Transverse colon (tissue), 4 donors: ENCODE measurements at places on chromosomes 6 and 20. TPM values are rescaled to one million over a fixed set of nuclear protein-coding genes. Genes with fewer than 3 reads are reported as not detected.

GRCh38 chr6:130252527-130253237 lies 29.9 kb upstream of the SAMD3 start:
- no peak for DNase-seq

The HSD17B8 gene
- total RNA-seq: 34.3 TPM

DNA sequence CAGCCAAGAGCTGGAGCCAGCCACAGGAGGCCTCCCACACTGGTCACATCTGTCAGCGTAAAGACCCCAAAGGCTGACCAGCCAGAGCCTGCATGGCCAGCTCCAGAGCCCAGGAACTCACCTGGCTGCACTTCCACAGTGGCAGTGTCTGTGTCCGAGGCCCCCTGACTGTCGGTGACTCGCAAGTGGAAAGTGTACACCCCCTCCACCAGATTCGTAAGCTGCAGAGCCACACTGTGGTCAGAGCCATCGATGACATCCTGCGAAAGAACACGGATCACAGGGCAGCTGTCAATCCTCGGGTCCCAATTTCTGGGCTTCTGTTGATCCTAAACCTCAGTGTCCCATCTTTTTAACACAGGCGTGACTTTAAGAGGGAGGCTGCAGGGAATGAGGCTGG lies 69.3 kb downstream of the ALDH5A1 start:
- no peak for DNase-seq

DNA sequence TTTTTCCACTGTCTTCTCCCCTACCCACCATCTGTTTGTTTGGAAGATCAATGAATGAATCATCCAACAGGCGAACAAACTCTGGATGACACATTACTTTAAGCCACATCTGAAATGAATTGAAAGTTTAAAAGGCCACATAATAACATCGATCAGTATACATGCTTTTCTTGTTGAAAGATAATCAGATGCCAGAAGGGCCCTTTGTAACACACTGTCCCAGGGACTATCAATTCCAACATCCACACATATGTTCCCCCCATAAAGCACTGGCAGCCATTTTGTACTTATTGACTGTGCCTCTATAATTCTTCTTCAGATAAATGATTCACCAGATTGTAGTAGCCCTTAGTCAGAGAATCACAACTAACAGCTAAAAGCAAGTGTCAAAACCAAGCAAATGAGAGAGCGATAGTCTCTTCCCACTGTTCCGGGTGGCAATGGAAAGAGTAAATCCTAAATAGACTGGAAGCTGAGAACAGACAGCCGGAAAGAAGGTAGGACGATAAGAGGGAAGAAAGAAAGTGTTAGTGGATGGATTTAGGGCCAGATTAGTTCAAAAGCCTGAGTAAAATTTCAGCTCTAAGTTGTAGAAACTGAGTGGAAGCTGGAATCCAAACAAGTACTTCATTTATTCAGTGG lies 184.9 kb upstream of the TENT5A start:
- DNase-seq: no peak

GRCh38 chr20:49313283-49313682 lies 35.4 kb upstream of the ZNFX1 start:
- DNase-seq: no peak

- no peak for DNase-seq
These were observed 42.9 kb downstream of the BCAS4 start for GRCh38 chr20:50837532-50838321.

- no peak for DNase-seq
These were observed 19.9 kb upstream of the PREX1 start for GRCh38 chr20:48847498-48848205.

The WDR46 gene
- total RNA-seq: 70.3 TPM

DNA sequence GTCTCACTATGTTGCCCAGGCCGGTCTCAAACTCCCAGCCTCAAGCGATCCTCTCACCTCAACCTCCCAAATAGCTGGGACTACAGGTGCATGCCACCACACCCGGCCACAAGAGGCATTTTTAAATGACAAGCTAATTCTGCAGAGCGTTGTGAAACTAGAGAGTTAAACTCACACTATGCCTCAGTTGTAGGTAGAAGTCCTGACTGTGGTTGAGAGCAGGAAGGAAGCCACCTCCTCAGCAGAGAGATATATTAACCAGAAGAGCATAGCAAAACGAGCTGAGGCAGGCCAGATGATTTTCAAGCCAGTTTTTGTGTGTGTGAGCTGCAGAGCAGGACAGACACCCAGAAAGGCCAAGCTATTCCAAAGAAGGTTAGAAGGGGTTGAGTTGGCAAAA lies 150.3 kb downstream of the MBOAT1 start:
- no peak for DNase-seq

The ADGRF1 gene
- 1.2 TPM for total RNA-seq

DNA sequence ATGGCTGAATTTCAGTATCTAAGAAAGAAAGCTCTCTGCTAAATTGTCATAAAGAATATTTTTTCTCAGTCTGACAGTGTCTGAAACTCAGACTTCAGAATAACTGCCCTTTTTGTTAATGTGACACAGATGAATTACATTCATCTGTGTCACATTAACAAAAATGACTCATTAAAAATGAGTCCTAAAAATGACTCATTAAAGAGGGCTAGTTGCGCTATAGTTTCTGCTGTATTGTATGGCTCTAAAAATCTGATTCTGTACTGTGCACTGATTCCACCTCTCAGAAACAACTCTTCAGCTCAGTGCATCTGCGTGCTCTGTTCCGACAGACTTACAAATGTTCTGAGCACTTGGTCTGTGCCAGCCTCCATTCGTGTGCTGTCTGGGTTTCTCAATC lies 15.0 kb downstream of the RNF114 start:
- DNase-seq: no peak

DNA sequence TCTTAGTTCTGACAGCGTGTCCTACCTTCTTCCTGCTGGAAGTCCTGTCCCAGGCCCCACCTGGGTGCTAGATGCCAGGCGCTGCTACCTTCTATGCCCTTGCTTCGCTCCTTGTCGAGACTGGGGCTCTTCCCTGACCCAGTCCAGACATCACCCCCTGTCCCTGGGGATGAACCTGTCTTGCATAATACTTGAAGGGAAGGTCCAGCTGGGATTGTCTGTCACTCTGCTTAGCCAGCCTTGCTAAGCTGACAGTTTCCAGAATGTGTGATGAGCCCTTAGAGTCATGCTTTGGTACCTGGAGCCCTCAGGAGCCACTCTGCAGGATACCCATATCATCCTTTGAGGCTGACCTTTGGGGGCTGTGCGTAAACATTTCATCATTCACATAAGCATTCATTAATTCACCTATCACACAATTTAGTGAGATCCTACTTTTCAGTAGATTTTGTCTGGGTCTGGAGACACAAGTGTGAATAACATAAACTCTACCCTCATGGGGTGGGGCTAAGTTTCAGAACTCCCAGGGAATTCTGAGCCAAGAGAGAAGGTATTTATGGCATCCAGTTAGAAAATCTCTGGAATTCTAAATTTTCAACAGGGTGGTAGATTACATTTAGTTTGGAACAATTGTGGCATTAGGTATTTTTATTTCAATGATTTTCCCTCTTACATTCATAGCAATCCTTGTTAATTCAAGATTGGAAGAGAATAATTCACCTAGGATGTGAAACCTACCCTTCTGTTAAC lies 151.1 kb upstream of the HDAC2 start:
- no peak for DNase-seq

The OR2H2 gene
- not detected for total RNA-seq

DNA sequence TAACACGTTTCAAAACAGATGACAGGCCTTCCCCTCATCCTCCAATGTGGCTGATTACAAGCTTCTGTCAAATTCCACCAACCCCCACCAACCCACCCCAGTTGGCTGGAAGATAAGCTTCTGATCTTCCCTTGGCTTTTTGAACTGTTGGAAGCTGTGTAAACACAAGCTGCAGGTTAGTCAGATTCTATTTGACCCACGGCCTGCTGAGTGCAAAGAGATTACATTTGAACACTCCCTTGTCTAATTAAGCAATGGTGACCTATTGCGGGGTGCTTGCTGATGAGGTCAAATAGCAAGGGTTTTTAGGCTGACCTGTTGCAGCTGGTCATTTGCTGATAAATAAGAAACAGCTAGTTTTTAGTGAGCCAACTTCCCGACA lies 379.7 kb downstream of the BMP2 start:
- DNase-seq: no peak

- DNase-seq: no peak
These were observed 118.4 kb upstream of the SLC2A12 start for GRCh38 chr6:134170844-134171243.

The ZNF831 gene
- 0.96 TPM for total RNA-seq

The MYO6 gene
- 65.1 TPM for total RNA-seq

The LY6G5C gene
- total RNA-seq: not detected

DNA sequence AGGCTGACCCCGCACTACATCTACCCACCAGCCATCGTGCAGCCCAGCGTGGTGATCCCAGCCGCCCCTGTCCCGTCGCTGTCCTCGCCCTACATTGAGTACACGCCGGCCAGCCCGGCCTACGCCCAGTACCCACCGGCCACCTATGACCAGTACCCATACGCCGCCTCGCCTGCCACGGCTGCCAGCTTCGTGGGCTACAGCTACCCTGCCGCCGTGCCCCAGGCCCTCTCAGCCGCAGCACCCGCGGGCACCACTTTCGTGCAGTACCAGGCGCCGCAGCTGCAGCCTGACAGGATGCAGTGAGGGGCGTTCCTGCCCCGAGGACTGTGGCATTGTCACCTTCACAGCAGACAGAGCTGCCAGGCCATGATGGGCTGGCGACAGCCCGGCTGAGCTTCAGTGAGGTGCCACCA lies 16.4 kb downstream of the RBM38 start:
- no peak for DNase-seq

- no peak for DNase-seq
These were observed 113.9 kb upstream of the SLC35B3 start for GRCh38 chr6:8549074-8549790.

DNA sequence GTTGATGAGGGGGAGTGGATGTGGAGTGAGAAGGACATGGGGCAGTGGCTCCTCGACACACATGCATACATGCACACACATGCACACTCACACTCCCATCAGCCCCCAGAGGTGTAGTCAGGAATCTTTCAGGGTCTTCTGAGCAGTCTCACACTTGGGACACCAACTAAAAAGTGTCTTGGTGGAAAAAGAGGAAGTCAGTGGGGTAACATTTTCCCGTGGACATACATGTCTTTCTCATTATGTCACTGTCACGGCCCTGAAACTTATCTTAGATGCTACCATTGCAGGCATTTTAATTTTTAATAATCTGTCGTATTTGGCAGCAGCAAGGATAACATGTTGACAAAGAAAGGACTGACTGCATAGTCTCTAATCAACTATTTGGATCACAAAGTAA lies 261.1 kb downstream of the ADGRG6 start:
- DNase-seq: no peak

DNA sequence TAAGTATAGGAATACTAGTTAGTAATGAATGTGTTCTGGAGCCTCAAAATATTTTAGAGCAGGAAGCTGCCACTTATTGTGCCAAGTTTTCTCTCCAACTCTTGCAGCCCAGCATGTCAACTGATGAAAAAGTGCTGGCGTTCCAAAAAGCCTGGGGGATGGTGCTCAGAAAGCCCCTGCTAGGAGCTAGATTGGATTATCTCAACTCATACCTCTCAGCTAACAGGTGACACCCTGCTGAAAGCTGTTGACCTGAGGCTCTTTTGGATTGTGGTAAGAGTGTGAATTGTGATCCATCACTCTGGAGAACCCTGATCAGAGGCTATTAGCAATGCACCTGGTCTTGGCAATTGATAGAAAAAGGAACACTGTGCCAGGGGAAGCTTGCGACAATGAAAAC lies 580.4 kb downstream of the EYS start:
- no peak for DNase-seq

DNA sequence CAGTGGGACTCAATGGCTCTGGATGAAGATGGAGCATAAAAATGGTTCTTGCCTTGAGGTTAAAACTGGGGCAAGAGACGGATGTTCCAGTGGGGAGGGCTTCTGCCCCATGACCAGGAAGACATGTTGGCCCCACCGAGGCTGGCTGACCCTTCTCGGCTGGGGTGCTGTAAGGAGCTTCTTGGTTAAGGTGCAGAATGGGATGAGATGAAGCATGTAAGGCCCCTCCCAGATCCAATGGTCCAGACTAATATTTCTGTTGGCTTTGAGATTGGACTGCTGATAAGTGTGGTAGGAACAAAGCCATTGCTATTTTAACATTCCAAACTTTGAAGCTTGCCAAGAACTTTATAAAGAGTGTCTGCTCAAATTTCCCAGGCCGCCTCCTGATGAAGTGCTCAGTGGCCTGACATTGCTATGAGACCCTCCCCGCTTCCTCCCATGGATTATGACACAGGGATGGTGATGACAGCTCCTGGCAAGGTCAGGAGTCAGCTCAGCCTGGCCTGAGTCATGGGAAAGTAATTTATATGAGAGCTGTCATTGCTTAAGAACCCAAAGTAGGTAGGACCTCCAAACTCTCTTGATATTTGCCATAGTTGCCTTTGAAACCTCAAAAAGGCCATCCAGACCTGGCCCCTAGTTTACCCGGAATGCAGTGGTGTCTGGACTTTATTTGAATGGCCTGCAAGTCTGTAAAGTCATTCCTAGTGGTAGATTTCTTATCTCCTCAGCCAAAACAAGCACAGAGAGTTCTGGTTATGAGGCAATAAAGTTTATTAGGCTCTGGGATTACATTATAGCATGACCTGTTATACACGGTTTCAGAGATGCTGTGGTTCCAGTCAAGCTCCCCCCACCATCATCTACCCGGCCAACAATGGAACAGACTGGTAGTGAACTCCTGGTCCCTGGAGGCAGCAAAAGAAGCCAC lies 55.2 kb downstream of the TGM2 start:
- DNase-seq: peak; percentile 51

GRCh38 chr20:32522776-32523612 lies 62.1 kb downstream of the NOL4L start:
- DNase-seq: no peak

The XKR7 gene
- not detected for total RNA-seq

DNA sequence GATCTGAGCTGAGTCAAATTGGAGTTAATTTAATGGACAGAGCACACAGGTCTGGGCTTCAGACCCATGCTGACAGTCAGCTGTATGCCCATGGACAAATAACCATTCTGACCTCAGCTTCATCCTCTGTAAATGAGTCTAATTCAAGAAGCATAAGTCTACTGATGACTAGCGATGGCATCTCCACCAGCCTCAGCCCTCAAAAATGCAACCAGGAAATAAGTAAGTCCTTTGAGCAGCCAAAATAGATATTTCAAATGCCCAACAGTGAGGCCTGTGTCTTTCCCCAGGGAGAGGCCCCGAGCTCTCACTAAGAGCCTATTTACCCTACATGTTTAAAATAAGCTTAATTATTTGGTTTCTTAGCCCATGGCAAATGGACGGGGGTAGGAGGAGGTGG lies 114.2 kb upstream of the MTHFD1L start:
- DNase-seq: no peak

DNA sequence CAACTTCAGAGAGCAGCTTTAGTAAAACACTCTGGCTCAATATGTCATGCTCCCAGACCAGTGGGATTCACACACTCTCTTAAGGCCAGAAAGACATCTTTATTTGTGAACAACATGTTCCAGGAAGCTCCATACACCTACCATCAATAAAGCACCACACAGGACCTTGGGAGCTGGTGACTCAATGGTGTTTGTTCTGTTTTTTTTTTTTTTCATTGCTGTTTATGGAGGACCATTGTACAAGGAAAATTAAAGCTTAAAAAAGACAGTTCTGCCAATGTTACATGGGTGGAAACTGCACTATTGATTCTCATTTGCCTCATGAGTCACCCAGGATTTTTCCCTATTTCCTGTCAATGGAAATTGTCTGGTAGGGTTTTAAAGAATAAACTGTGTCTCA lies 36.3 kb upstream of the TENT5A start:
- no peak for DNase-seq

The MUCL3 gene
- total RNA-seq: not detected

The EDN1 gene
- 6.7 TPM for total RNA-seq
